ENCODE measurements at places on chromosomes 3 and 15. TPM values are rescaled to one million over a fixed set of nuclear protein-coding genes. Genes with fewer than 3 reads are reported as not detected.

Gene PARP15
- not detected for total RNA-seq

DNA sequence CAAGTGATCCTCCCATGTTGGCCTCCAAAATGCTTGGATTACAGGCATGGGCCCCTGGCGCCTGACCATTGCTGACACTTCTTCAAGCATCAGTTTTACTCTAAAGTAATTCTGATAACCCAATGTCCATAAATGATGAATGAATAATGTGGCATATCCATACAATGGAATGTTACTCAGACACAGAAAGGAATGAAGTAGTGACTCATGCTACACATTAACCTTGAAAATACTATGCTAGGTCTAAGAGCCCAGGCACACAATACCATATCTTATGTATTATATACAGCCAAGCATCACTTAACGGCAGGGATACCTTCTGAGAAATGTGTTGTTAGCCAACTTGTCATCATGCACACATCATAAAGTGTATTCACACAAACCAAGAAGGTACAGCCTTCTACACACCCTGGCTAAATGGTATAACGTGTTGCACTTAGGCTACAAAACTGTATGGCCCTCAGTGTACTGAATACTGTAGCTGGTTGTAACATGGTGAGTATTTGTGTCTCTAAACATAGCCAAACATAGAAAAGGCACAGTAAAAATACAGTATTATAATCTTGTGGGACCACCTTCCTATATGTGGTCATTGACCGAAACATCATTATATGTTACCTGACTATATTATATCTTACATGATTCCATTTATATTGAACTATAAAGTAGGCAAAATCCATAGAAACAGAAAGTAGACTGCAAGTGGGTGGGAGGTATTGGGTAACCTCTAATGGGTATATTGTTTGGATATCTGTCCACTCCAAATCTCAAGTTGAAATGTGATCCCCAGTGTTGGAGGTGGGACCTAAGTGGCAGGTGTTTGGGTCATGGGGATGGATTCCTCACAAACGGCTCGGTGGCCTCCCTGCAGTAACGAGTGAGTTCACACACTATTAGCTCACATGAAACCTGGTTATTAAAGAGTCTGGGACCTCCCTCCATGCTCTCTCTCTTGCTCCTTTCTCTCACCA, 31.4 kb downstream of the MKRN2 start:
- H3K36me3 ChIP-seq: peaks cover 97% of the 10 kb centered on the region
- H3K27me3 ChIP-seq: no peaks in the 10 kb centered on the region
- no peak overlapping the region for H3K27ac ChIP-seq
- no peak overlapping the region for H3K4me3 ChIP-seq
- no peaks in the 10 kb centered on the region for H3K4me1 ChIP-seq
- DNase-seq: no peak

GRCh38 chr15:86403914-86404583, 324.4 kb downstream of the AGBL1 start:
- H3K4me1 ChIP-seq: no peaks in the 10 kb centered on the region
- DNase-seq: no peak
- H3K36me3 ChIP-seq: no peaks in the 10 kb centered on the region
- H3K27ac ChIP-seq: no peak overlapping the region

GRCh38 chr3:64176461-64176996, 48.7 kb downstream of the PRICKLE2 start:
- peak overlapping the region; percentile 18 for H3K4me3 ChIP-seq
- DNase-seq: no peak
- peak overlapping the region; percentile 91 for H3K27ac ChIP-seq
- no peaks in the 10 kb centered on the region for H3K27me3 ChIP-seq
- peaks cover 5% of the 10 kb centered on the region for H3K36me3 ChIP-seq
- H3K4me1 ChIP-seq: peaks cover 24% of the 10 kb centered on the region

- H3K4me1 ChIP-seq: no peaks in the 10 kb centered on the region
- DNase-seq: no peak
- H3K27ac ChIP-seq: no peak overlapping the region
- no peak overlapping the region for H3K4me3 ChIP-seq
- no peaks in the 10 kb centered on the region for H3K36me3 ChIP-seq
Observed at GRCh38 chr15:28015855-28016254, 83.3 kb downstream of the OCA2 start.

GRCh38 chr3:40304352-40304751, 5.2 kb upstream of the EIF1B start:
- H3K27ac ChIP-seq: no peak overlapping the region
- H3K36me3 ChIP-seq: no peaks in the 10 kb centered on the region
- H3K4me1 ChIP-seq: peaks cover 9% of the 10 kb centered on the region
- no peaks in the 10 kb centered on the region for H3K27me3 ChIP-seq

DNA sequence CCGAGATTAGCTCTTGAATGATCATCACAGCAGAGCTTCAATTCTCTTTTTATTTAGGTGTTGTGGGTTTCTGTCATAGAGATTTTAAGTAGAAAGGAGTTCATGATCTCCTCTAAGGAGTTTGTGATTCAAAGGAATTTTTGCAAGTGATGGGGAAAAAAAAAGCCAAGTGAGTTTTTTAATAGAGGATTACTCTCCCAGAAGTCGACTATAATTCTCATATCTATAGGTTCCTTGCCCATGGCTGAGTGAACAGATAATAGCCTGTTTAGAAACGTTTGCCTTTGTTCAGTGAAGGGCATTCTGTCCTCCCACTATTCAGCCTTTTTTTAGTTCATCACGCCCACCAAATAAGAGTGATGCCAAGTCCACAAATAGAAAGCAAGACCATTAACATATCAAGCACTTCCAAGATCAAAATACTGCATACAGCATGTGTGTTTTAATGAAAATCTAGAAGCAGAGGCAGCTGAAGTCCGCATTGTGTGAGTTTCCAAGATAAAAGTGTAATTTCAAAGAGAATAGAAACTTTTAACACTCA, 398.4 kb upstream of the CNTN3 start:
- no peaks in the 10 kb centered on the region for H3K27me3 ChIP-seq
- H3K36me3 ChIP-seq: no peaks in the 10 kb centered on the region
- no peak for DNase-seq
- H3K27ac ChIP-seq: no peak overlapping the region
- H3K4me3 ChIP-seq: no peak overlapping the region
